ENCODE measurements at places on chromosomes 3 and 15. TPM values are rescaled to one million over a fixed set of nuclear protein-coding genes. Genes with fewer than 3 reads are reported as not detected.

GRCh38 chr3:197595470-197596185 is 39.9 kb upstream of the BDH1 start:
- DNase-seq, result no peak

Gene CNTN3
- total RNA-seq, result 7.3 TPM

- DNase-seq, result no peak
Observed at GRCh38 chr15:55770806-55771205, 27.9 kb upstream of the PRTG start.

- DNase-seq, result no peak
Observed at GRCh38 chr3:69251078-69251805, 128.8 kb upstream of the LMOD3 start.

Gene TRPM1
- not detected for total RNA-seq

DNA sequence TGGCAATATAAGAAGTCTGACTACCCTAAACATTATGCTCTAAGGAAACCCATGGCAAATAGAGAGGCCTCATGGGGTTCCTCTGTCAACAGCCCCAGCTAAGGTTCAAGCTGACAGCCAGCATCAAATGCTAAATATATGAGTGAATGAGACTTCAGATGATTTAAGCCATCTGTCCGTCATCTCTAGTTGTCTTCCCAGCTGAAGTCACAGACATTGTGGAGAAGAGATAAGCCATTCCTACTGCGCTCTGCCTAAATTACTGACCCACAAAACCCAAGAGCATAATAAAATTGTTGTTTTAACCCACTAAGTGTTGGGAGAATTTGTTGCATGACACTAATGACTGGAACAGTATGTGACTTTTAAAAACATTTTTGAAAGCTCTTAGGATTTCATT is 87.3 kb upstream of the IGSF10 start:
- DNase-seq, result no peak

Gene ACOX2
- total RNA-seq, result 2.3 TPM

Measured in body of pancreas (tissue), 4 donors.